Cerebellum (tissue), 4 donors: ENCODE measurements at places on chromosomes 12 and 14. TPM values are rescaled to one million over a fixed set of nuclear protein-coding genes. Genes with fewer than 3 reads are reported as not detected.

The ACSM4 gene
- not detected for total RNA-seq

The FLRT2 gene
- total RNA-seq: 102 TPM

The C12orf56 gene
- total RNA-seq: 2.3 TPM

The DBX2 gene
- total RNA-seq: 0.73 TPM

The KRT85 gene
- total RNA-seq: not detected

The ACTR6 gene
- total RNA-seq: 30.1 TPM

The P2RX7 gene
- total RNA-seq: 2.3 TPM

The SPATS2 gene
- total RNA-seq: 59.9 TPM

The PTPN6 gene
- total RNA-seq: 2.9 TPM

The PKP2 gene
- 4.1 TPM for total RNA-seq

The ERBB3 gene
- total RNA-seq: 4.7 TPM

The HOXC5 gene
- total RNA-seq: not detected

The SALL2 gene
- total RNA-seq: 23.7 TPM

The TAS2R30 gene
- total RNA-seq: 29.1 TPM

The ASCL1 gene
- total RNA-seq: 14.0 TPM

The ANHX gene
- not detected for total RNA-seq

The PLEKHG7 gene
- not detected for total RNA-seq

The ADAM21 gene
- total RNA-seq: 0.18 TPM

The LRR1 gene
- total RNA-seq: 11.7 TPM

The KIF5A gene
- total RNA-seq: 51.7 TPM

The DGLUCY gene
- total RNA-seq: 31.6 TPM

The KERA gene
- total RNA-seq: 10.0 TPM

The PIWIL1 gene
- total RNA-seq: 0.45 TPM

The FAIM2 gene
- 14.1 TPM for total RNA-seq

The CD69 gene
- 0.64 TPM for total RNA-seq

The MTA1 gene
- 58.1 TPM for total RNA-seq

The PTGDR gene
- total RNA-seq: 0.36 TPM
